Stimulated activated CD4-positive, alpha-beta T cell treated with anti-CD3 and anti-CD28 coated beads, TNF-alpha, amount 100 ng/mL, for 48 hours (primary cell): ENCODE measurements at places on chromosomes 2 and 18.

GRCh38 chr18:36354989-36355388 is 57.5 kb downstream of the FHOD3 start:
- peak; percentile 9 for DNase-seq

GRCh38 chr2:6493669-6494068 is 372.0 kb downstream of the CMPK2 start:
- no peak for DNase-seq

DNA sequence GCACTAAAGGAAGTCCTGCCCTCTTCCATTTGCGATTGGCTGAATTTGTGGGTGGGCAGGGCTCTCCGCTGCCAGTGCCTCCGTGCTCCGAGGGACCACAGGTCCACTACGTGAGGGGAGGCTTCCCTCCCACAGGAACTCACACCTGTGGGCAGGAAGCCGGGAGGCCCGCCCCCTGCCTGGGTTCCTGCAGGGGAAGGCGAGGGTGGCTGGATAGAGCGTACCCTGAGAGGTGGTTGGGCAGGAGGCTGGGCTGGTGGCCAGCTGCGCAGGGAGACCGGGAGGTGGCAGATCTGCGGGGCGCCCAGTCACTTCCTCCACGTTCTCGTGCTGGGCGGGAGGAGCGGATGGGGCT is 47.0 kb upstream of the PTH2R start:
- DNase-seq = no peak

GRCh38 chr2:46306330-46306751 is 9.1 kb downstream of the EPAS1 start:
- no peak for DNase-seq

DNA sequence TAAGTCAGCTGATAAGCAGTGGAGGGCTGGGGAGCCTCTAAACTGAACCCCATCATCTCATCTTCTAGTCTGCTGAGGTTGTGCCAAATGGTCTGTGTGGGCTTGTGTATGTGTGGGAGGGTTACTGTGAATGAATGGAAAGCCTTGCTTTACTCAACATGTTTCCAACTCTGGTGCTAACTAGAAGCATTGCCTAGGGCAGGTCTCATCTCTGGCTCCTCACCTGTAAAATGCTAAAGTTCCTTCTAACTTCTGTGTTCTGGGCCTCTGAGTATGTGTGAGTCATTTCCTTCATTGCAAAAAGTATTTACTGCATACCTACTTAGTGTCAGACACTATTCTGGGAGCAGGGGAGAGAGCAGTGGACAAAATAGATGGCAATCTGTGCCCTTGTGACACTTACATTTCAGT is 1.3 kb downstream of the LIPG start:
- no peak for DNase-seq

GRCh38 chr2:201973305-201973928 is 60.2 kb upstream of the FZD7 start:
- no peak for DNase-seq

GRCh38 chr2:45533771-45534170 is 77.3 kb downstream of the SRBD1 start:
- no peak for DNase-seq

GRCh38 chr2:142714600-142714999 is 162.9 kb upstream of the KYNU start:
- no peak for DNase-seq

- no peak for DNase-seq
Observed at GRCh38 chr2:190190507-190191162, 128.1 kb upstream of the MSTN start.

DNA sequence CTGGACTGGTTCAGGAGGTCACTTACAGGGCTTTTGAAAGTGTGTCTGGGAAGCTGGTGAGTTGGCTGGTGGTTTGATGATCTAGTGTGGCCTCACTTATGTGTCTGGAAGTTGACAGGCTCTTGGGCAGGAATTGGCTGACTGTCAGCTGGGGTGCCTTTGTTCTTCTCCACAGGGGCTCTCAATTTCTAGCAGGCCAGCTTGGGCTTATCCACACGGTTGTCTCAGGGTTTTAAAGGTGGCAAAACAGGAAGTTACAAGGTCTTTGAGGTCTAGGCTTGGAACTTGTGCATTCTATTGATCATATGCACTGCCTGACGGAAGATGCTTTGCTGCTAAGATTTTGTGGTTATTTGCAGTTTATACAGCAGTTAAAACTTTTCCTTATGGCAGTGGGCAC is 52.0 kb upstream of the CELF4 start:
- no peak for DNase-seq

- no peak for DNase-seq
Observed at GRCh38 chr2:25313711-25314513, 27.8 kb downstream of the DNMT3A start.

DNA sequence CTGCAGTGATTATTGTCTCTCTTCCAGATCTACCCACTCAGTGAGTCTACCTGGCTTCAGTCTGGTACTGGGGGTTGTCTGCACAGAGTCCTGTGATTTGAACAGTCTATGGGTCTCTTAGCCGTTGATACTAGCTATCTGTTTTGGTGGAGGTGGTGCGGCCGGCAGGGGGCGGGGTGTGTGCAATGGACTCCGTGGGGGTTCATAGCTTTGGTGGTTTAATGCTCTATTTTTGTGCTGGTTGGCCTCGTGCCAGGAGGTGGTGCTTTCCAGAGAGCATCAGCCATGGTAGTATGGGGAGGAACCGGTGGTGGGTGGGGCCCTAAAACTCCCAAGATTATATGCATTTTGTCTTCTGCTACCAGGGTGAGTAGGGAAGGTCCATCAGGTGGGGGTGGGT is 1120.1 kb upstream of the FAM98A start:
- DNase-seq = no peak

GRCh38 chr2:1707771-1708418 is 36.4 kb downstream of the PXDN start:
- no peak for DNase-seq

GRCh38 chr2:8606226-8606625 is 75.6 kb upstream of the ID2 start:
- no peak for DNase-seq

- no peak for DNase-seq
Observed at GRCh38 chr2:120685066-120685973, 50.3 kb upstream of the GLI2 start.

GRCh38 chr2:90221300-90221651 is 1529.8 kb downstream of the RPIA start:
- no peak for DNase-seq

DNA sequence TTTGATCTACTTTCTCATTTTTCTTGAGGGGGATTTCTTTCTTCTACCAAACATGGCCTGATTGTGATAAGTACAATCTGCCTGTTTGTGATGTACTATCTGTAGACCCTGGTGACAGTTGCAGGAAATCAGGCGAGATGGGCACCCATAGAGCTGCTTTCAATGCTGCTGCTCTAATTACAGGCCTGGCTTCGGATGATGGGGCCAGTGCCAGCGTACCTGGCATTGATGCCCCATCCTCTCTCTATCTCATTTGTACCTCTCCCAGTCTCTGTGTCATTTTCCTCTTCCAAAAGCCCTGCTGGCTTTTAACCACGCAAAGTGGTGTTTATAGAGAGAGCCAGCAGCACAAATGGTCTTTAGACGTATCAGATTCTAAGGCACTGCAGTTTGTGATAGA is 69.9 kb downstream of the KCTD18 start:
- no peak for DNase-seq

DNA sequence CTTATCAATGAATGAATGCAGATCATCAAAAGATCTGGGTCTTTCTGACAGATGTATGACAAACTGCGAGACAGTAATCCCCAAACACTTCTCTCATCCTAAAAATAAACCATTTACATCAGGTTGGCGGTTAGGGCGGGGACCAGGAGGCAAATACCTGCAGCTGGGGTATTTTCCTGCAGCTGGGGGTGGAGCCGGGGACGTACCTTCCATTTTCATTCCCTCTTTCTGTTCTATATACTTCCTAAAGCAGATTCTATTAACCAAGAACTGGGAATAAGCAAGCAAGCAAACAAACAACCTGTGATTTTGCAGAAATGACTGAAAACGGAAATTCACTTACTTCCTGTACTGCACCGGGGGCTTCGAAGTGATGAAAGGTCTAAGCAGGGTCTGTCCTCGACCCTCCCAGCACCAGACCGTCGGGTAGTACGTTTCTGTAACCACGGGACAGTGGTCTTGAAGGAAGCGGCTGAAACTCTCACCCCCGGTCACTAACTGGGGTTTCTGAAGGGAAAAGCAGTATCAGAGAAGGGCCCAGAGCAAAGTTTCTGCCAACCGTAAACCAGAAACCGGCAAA is 1.2 kb downstream of the ABHD3 start:
- DNase-seq = no peak

- no peak for DNase-seq
Observed at GRCh38 chr2:24261441-24261840, 86.6 kb downstream of the FAM228A start.

DNA sequence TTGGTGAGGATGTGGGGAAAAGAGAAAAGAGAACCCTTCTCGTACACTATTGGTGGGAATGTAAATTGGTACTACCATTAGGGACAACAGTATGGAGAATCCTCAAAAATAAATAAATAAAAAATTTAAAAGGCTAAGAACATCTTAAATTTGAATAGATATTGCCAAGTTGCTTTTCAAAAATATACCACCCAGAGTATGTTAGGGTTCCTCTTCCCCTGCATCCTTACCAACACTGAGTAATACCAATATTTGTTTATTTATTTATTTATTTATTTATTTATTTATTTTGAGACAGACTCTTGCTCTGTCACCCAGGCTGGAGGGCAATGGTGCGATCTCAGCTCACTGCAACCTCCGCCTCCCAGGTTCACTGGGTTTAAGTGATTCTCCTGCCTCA is 5.5 kb upstream of the NRBP1 start:
- no peak for DNase-seq

GRCh38 chr2:54871457-54872107 is 148.1 kb downstream of the EML6 start:
- no peak for DNase-seq

GRCh38 chr2:61177727-61178549 is 15.9 kb downstream of the C2orf74 start:
- peak; percentile 11 for DNase-seq

GRCh38 chr2:129642526-129643043 is 336.9 kb upstream of the RAB6C start:
- DNase-seq = no peak

GRCh38 chr2:30355306-30355705 is 91.7 kb upstream of the LCLAT1 start:
- DNase-seq = no peak

DNA sequence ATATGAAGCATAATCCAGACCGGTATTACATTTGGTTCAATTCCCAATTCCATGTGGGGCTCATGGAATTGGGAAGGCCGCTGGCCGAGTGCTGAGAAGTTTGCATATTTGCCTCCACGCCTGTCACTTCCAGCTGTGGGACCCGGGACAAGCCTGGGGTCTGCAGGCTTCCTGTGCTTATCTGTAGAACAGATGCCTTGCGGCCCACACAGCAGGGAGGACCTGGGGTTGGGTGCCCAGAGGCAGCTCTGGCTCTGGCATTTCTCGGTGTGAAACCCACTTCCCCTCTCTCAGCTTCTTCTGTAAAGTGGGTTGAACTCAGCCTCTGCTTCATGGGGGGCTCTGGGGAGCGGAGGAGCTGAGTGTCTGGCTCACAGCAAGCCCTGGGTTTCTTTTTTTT is 97.9 kb downstream of the SH3BP4 start:
- DNase-seq = no peak

- DNase-seq = no peak
Observed at GRCh38 chr2:72034353-72035095, 113.1 kb downstream of the CYP26B1 start.

- no peak for DNase-seq
Observed at GRCh38 chr18:8735274-8735673, 29.9 kb downstream of the MTCL1 start.

DNA sequence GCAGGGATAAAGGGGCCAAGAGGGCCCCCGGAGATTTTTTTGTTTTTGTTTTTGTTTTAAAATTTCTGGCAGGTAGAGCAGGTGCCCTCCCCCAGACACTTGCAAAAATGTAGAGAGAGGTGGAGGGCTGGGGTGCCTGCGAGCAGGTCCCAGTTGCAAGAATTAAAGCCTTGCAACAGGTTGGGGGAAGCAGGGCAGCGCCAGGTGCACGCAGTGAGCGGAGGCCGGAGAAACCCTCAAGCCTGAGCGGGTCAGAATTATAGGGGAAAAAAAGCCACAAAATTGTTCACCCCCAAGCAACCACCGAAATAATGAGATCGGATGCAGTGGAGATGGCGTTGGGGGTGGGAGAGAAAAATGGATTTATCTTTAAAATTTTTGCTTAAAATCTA is 527 bp downstream of the IGFBP5 start:
- no peak for DNase-seq

- peak; percentile 77 for DNase-seq
Observed at GRCh38 chr2:230987137-230988020, 8.5 kb upstream of the SPATA3 start.

DNA sequence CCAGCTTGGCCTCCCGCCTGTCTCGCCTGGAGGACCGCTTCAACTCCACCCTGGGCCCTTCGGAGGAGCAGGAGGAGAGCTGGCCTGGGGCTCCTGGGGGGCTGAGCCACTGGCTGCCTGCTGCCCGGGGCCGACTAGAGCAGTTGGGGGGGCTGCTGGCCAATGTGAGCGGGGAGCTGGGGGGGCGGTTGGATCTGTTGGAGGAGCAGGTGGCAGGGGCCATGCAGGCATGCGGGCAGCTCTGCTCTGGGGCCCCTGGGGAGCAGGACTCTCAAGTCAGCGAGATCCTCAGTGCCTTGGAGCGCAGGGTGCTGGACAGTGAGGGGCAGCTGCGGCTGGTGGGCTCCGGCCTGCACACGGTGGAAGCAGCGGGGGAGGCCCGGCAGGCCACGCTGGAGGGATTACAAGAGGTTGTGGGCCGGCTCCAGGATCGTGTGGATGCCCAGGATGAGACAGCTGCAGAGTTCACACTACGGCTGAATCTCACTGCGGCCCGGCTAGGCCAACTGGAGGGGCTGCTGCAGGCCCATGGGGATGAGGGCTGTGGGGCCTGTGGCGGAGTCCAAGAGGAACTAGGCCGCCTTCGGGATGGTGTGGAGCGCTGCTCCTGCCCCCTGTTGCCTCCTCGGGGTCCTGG is 3.7 kb upstream of the KHK start:
- DNase-seq = no peak

- no peak for DNase-seq
Observed at GRCh38 chr2:23412556-23413155, 27.7 kb downstream of the KLHL29 start.

DNA sequence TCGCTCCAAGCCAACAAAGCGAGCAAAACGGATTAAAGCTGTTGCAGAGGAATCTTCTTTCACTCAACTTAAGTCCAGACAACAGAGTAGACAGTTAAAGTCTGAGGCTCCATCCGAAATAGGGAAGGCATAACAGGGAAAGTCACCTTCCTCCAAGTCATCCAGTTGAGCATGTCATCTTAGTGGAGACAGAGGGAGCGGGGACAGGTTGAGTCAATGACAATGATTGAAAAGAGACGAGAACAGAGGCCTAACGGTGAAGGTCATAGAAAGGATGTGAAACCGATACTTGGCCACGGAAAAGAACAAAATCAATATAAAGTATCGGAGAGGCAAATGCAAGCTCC is 455 bp downstream of the C18orf32 start:
- DNase-seq = no peak
